ENCODE measurements at places on chromosomes 7 and 10.

- no peak for DNase-seq
Observed at GRCh38 chr7:128431221-128431620, 21.4 kb upstream of the IMPDH1 start.

DNA sequence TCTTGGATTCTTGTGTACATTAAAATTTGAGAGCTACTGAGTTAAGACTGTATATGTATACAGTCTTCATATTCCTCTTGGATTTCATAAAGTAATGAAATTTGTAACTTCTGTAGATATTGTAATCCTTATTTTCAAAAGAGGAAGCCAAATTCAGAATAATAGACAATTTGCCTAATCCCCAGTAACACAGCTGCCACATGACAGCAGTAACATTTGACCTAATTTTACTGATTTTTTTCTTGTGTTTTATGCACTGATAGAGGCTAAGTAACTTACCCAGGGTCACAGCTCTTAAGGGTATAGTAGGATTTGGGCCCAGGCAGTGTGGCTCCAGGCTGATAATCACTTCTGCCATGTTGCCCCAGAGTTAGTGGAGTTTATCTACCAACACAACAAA lies 40.4 kb upstream of the IL6 start:
- no peak for DNase-seq

DNA sequence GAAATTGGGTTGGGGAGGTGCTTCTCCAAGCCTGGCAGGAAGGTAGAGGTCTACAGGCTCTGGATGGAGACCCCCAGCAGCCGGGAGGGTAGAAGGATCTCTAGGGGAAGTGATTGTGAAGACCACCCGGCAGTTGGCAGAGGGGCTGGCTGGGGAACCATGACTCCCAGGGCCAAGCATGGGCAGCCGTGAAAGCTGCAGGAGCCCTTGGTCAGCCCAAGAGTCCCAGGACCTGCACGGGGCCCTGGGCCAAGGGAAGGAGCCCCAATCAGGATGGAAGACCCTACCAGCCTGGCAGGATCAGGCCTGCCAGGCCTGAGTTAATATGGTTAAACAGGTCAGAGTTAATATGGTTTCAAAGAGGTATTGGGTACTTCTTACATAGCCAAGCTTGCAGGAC lies 126.3 kb upstream of the NANOS1 start:
- no peak for DNase-seq

GRCh38 chr7:101510297-101510696 lies 118.8 kb downstream of the MYL10 start:
- DNase-seq, result no peak

DNA sequence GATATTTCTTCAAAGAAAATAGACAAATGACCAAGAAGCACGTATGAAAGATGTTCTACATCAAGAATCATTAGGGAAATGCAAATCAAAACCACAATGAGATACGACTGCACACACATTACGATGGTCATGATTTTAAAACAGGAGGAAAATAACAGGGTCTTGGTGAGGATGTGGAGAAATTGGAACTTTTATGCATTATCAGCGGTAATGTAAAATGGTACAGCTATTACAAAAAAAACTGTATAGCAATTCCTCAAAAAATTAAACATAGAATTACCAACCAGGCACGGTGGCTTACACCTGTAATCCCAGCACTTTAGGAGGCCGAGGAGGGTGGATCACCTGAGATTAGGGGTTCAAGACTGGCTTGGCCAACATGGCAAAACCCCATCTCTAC lies 178.8 kb upstream of the NEBL start:
- DNase-seq, result no peak

DNA sequence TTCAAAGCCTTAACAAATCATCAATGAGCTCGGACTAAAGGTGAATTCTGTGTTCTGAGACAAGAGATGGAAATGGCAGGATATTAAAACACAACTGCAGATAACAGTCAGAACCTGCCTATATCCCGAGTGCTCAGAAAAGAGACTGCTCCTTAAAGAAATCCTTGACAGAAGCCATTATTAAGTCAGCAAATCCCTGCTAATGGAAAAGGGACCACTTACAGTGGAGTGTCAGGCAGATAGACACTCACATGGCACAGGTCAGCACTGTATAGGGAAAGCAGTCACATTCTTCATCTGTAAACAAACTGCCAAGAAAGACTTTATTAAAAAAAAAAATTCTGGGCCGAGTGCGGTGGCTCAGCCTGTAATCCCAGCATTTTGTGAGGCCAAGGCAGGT lies 147.5 kb upstream of the LRRTM3 start:
- no peak for DNase-seq

GRCh38 chr10:113384181-113384580 lies 168.7 kb upstream of the HABP2 start:
- no peak for DNase-seq

GRCh38 chr10:83555264-83555663 lies 584.0 kb upstream of the GHITM start:
- DNase-seq, result no peak

DNA sequence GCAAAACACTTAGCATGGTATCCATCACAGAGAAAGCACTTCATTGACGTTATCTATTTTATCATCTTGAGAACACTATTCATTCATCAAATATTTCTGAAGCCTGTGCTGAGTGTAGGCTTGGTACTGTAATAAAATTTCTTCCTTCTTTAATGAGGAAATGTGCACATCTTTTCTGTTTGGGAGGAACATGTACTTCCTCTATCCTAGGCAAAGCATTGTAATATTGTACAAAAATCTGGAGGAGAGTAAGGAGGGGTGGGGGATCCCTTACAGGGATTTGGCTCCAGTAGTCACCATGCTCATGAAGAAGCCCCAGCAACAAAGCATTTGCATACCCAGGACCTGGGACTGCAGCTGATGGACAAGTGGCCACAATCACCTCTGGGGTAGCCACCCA lies 39.9 kb upstream of the SORCS3 start:
- no peak for DNase-seq

- no peak for DNase-seq
Observed at GRCh38 chr7:131072505-131073091, 255.1 kb upstream of the MKLN1 start.

- DNase-seq, result no peak
Observed at GRCh38 chr10:4848356-4849041, 22.5 kb downstream of the AKR1E2 start.

DNA sequence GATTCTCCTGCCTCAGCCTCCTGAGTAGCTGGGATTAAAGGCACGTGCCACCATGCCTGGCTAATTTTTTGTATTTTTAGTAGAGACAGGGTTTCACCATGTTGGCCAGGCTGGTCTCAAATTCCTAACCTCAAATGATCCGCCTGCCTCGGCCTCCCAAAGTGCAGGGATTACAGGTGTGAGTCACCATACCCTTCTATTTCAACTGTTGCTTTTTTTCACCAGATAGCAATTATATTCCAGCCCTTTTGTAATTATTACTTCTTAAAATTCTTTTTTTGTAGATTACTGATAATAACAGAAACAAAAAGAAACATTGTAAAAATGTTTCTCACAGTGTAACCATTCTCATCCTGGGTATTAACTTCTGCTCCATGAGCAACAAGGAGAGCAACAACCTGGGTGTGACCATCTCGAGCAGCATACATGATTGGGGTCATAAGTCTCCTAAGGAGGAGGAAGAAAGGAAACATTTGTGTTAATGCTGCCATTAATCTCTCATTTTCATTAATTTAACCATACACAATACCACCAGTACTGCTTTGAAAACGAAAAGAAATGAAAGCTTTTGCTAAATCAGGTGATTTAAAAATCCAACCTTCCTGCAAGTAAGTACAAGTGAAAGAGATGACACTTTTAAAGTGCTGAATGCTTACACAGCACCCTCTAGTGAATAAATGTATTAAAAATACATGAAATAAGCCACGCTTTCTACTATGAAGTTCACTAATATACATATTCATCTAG lies 41.8 kb downstream of the ASZ1 start:
- no peak for DNase-seq

GRCh38 chr7:115924411-115924810 lies 106.2 kb downstream of the TFEC start:
- DNase-seq, result peak; percentile 25

DNA sequence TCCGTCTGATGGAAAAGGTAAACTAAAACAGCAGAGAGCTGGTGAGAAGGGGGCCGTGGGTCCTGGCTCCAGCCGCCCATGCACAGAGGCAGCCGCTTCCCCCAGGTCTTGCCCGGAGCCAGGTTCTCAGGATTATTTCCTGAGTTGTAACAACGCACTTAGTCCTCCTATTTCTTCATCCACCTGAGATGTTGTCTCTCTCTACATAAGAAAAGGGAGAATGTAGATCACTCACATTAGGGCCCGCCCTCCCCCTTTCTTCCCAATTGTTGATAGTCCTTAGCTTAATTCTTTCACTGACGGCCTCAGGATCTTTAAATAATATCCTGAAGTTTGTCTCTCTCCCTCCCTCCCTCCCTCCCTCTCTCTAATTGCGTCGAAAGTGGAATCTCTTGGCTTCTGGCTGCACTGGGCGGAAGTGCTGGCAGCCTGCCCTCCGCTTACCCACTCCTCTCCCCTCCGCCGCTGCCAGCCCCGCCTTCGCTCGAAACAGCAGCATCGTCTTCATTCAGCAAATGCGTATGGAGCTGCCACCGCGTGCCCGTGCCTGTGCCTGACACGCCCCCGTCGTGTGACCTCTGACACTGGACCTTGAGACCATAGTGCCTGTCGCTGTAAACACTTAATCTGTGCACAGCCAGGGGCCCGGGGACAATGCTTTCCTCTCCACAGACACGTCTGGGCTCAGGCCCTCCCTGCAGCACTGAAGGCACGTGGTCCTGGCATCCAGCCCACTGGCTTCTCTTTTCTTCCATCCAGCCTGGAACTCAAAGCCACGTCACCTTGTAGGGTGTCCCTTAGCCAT lies 174.5 kb upstream of the PPP2R2D start:
- peak; percentile 11 for DNase-seq

GRCh38 chr10:63157845-63158624 lies 24.9 kb downstream of the NRBF2 start:
- DNase-seq, result peak; percentile 54

GRCh38 chr7:9264395-9264794 lies 831.0 kb downstream of the NXPH1 start:
- no peak for DNase-seq

DNA sequence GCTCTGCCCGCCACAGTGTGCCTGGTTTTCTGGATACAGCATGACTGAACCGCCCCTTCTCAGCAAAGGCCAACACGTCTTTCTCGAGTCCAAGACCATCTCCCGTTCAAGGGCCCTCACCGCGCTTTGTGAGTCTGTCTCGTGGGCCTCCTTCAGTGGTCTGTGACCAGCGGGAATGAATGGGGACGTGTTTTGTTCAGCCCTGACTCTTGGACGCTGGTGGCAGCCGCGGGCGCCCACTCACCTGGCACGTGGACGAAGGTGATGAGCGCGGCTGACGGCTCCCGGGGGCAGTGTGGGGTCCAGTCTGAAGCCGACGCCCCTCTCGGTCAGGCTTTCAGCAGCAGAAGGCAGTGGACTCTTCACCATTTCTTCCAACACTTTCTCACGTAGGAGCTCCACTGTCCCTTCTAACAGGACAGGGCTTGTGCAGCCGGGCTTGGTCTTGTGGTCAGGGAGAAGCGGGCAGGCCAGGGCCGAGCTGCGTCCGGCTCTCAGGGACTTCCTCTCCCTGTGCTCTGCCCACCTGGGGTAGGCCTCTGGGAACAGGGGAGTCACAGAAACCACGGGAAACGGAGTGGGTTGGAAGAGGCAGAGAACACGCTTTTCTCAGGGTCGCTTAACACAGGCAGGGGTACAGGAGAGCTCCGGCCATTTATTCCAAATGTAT lies 30.4 kb downstream of the AMZ1 start:
- DNase-seq, result no peak

GRCh38 chr10:127947211-127947610 lies 40.3 kb downstream of the PTPRE start:
- DNase-seq, result no peak

DNA sequence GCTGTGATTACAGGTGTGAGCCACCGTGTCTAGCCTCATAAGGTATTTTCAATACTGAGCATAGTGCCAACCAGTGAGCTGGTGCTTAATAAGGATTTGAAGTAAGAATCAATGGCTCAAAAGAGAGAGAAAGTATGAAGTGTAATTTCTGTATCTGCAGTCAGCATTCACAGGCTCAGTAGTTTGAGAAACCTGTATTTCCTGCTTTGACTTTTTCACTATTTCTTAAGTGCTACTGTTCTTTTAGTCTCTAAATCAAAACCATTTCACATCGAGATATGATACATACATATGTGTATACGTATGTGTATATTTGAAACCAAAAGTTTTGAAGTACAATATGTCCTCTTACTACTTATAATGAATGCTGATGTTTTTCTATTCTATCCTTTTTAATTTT lies 189.9 kb downstream of the PPP1R9A start:
- no peak for DNase-seq

- DNase-seq, result no peak
Observed at GRCh38 chr7:93399642-93400041, 167.5 kb downstream of the VPS50 start.

GRCh38 chr10:95976362-95977229 lies 66.8 kb upstream of the CCNJ start:
- no peak for DNase-seq

GRCh38 chr10:29797616-29798015 lies 162.8 kb upstream of the SVIL start:
- DNase-seq, result no peak

DNA sequence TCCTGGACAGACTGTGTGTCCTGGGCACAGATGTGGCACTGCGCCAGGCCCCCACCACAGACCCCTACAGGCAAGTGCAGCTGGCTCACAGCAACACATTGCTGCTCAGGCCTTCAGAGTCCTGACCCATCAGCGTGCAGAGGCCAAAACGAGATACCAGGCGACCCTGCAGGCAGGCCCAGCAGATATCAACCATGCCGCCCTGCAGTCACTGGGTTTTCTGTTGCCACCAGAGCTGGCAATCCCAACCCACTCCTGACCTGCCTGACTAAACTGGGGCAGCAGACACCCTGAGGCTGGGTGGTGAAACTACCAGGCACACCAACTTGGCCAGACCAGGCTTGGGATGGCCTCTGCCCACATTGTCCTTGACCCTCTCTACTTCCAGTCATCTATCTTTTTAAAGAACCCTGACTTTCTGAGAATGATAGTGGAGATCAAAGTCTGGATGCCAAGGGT lies 20.3 kb downstream of the ZCCHC24 start:
- no peak for DNase-seq

DNA sequence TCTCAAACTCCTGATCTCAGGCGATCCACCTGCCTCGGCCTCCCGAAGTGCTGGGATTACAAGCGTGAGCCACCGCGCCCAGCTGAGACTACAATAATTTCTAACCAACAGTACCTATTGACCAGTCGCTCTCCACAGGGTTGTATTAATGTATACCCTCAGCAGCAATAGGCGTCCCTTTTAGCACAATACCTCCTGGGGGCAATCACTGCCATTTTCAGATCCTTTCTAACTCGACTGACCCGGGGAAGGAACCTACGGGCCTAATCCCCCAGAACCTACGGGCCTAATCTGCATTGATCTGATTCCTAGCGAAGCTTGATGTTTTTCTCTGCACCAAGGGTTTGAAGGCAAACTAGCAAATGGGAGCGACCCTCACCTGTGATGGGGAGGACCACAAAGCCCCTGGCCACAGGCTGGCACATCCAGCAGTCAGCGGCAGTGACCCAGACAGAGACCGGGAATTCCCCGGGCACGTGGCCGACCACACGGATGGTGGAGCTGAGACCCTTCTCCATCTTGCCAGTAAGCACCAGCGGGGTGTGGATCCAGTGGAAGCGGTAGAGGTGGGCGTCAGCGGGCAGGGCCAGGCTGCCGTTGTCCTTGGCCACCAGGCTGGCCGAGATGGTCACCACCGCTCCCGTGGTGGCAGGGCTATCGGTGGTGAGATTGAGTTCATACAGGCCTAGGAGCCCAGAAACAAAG lies 6.9 kb downstream of the TMEM130 start:
- no peak for DNase-seq
